ENCODE measurements at places on chromosomes 7 and 10. TPM values are rescaled to one million over a fixed set of nuclear protein-coding genes. Genes with fewer than 3 reads are reported as not detected.
A peak's percentile ranks its signal among the peaks of the same experiment; 100 is the strongest.

Gene CLDN4
- 342 TPM for total RNA-seq

Gene CPA4
- total RNA-seq, result 1.1 TPM

Gene C10orf62
- total RNA-seq, result 1.6 TPM

Gene GCK
- total RNA-seq, result 0.25 TPM

GRCh38 chr10:3294919-3295581 lies 122.5 kb upstream of the PITRM1 start:
- no peak for DNase-seq

DNA sequence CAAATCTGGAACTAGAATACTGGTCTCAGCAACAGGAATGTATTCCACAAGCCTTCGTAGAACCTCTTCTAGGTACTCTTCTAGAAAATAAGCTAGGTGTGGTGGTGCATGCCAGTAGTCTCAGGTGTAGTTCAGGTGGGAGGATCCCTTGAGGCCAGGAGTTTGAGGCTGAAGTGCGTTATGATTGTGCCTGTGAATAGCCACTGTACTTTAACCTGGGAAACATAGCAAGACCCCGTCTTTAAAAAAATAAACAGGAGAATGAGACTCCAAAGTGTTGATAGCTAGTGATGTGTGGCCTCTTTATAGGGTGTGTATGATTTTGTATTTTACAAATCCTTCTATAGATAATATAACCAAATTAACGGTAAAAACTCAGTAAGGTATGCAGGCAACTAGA lies 1.5 kb upstream of the ZNF775 start:
- DNase-seq, result no peak

DNA sequence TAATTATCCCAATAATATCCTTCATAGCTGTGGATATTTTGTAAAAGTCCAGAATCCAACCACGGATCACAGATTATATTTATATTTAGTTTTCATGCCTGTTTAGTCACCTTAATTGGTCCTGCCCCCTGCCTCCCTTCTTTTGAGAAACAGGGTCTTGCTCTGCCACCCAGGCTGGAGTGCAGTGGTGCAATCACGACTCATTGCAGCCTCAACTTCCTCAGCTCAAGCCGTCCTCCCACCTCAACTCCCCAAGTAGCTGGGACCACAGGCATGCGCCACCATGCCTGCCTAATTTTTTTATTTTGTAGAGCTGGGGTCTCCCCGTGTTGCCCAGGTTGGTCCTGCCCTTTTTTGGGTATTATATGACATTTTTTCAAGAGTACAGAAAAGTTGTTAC lies 129.4 kb downstream of the KAT6B start:
- DNase-seq, result no peak

GRCh38 chr7:2617325-2617905 lies 14.4 kb upstream of the TTYH3 start:
- no peak for DNase-seq

GRCh38 chr7:15033039-15033438 lies 130.5 kb upstream of the DGKB start:
- DNase-seq, result no peak

- DNase-seq, result no peak
These were observed 34.4 kb downstream of the FHIP2A start for GRCh38 chr10:114855776-114856543.

GRCh38 chr7:24337180-24337579 lies 53.2 kb downstream of the NPY start:
- no peak for DNase-seq

DNA sequence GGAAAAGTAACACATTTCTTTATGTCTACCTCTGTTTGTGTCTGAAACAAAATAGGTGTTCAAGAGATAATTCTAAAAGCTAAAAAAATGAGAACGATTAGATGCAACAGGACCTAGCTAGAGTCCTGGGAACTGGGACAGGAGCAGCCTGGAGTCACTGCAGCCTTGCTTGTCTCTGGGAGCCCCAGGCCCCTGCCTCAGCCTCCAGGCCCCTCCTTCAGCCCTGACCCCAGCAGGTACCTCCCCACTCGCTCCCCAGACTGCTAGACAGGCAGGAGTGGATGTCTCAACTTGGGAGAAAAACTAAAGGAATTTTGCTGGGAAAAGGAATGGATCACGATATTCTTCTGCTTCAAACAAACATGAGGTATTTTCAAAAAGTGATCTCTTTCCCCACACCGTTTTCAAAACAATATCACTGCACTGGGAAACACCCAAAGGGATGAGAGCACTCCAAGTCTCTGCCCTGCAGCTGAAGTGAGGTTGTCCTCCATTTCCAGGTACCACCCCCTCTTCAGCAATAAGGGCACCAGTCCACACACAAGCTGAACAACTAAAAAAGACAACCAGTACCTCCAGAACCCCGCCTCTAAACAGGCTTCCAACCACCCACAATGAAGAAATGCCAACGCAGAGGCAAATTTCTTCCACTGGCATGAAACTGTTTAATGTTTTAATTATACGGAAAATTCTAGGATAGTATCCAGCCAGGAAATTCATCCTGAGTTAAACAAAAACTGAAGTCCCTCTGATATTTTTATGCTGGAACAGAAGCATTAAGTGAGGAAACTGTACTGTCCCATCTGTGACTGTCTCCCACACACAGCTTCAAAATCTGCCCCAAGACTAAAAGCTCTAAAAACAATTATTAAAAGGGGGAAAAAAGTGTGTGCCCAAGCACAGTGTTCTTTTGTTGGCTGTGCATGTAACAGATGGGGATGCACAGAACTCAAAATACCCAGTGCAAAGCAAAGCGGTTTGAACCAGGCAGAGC lies 47.2 kb downstream of the XPNPEP1 start:
- DNase-seq, result peak; percentile 14

DNA sequence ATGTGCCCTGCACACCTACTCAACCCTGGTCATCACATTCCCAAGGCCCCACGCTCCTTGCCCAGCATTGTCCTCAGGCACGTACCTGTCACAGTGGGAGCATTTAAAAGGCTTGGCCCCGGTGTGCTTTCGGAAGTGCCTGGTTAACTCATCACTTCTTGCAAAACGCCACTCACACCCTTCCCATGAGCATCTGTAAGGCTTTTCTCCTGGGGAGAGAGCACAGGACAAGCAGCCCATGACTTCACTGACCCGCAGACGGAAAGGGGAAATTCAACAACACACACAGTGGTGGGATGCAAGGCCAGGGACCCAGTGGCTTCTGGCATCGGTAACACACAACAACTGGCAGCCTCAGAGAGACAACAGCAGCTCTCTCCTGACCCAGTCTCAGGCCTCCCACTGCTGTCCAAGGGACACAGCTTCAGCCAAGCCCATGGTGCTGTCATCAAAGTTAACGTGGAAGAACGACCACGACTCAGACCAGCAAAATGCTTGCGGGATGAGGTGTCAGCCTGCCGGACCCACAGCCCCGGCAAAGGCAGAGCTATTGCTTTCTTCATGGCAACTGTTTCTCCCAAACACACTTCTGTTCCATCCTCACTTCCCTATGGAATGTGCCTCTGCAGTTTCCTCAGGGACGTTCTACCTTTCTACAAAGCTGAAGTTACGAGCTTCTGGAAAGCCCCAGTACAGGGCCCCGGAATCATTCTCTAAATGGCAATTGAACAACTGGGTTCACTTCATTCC lies 4.8 kb downstream of the KLF6 start:
- no peak for DNase-seq

DNA sequence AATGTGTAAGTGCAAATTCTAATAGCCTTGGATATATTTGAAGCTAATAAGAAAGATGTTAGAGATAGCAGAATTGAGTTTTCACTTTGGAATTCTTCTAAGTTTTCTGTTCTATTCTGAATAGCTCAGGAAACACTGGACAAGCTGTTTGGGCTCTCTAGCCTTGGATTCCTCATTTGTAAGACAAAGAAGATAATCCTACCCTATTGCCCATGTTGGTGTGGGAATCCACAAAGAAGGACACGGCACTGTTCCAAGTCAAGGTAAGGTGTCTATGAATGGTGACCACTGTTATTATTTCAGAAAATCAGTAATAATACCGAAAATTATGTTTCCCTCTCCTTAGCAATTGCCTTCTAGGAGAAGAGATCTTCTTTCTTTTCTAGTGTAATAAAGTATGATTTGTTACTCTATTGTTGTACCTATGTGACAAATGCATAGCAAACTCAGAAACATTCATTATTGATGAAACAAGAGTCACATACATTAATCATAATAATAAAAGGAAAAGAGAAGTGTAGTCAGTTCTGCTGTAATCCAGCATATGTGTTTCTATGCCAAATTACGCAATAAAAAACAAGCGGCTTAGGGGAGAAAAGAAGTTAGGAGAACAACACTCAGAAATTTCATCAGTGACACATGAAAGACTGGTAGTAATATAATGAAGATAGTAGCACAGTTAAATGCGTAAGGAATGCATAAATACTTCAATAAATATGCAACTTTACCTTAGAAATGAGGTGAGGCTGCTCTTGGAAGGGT lies 1012.3 kb upstream of the PHF14 start:
- no peak for DNase-seq

GRCh38 chr7:97018791-97019531 lies 5.7 kb downstream of the DLX5 start:
- no peak for DNase-seq

DNA sequence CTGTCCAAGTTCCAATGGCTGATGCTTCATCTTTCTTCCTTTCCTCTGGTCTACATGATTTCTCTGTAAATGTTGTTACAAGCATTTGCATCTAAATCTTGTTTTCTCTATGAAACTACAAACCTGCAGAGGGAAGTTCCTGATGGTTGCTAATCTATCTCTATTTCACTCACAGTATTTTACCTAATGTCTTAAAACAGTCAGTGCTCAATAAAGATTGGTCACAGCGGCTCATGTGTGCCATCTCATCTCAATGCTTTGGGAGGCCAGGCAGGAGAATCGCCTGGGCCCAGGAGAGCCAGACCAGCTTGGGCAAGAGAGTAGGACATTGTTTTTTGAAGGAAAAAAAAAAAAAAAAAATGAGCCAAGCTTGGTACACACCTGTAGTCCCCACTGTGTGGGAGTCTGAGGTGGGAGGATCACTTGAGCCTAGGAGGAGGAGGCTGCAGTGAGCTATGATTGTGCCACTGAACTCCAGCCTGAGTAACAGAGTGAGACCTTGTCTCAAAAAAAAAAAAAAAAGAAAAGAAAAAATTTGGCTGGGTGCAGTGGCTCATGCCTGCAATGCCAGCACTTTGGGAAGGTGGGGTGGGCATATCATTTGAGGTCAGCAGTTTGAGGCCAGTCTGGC lies 71.3 kb upstream of the ARMC3 start:
- DNase-seq, result no peak

- no peak for DNase-seq
These were observed 23.4 kb downstream of the ARHGEF5 start for GRCh38 chr7:144378651-144379050.

DNA sequence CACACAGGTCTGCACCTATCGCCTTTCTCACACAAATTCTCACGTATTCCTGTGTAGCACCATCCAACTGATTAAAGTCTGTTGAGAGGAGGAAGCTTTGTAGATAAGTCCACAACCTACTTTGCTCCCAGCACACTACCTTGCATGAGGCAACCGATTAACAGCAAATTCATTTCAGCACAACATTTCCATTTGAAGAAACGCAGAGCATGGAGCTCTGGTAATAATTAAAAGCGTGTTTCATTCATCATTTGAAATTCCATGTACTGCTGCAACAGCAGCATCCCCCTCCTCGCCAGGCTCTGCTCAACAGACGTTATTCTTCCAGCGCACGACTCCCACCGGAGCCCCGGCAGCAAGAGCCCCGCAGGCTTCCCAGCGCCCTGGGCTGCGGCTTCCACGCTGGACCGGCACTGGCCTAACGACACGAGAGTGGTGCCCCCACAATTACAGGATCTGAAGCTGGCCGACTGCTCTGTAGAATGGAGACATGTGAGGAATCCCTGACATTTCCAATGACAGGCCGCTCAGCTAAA lies 118.8 kb downstream of the DIP2C start:
- no peak for DNase-seq

DNA sequence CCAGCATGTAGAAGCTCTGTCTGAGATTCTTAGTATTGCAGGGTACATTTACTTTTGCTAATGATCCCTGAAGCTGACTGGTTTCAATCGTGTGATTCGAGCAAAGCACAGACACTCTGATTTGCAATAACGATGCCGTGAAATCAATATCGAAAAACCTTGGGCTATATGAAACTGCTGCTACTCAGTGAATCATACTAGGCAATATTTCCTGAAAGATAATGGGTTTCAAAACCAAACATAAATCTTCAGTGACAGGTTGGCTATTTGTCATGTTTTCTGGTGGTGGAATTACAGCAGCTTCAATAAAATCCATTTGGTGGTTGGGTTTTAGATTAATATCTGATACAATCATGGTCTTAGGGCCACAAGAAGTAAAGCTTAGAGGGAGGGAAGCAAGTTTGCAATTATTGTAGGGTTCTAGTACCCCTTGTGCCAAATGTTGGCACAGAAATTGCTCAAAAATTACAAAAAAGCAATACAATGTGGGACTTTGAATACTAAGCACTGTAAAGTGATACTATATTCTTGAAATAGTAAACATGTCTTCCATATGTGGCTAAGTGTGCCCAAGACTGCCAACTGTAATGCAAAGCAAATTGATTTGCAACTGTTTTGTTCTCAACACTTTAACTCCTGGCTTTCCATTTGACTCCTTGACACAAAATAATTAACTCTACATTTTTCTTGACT lies 112.4 kb upstream of the JAZF1 start:
- no peak for DNase-seq

GRCh38 chr10:29078919-29079318 lies 210.0 kb upstream of the LYZL1 start:
- no peak for DNase-seq

DNA sequence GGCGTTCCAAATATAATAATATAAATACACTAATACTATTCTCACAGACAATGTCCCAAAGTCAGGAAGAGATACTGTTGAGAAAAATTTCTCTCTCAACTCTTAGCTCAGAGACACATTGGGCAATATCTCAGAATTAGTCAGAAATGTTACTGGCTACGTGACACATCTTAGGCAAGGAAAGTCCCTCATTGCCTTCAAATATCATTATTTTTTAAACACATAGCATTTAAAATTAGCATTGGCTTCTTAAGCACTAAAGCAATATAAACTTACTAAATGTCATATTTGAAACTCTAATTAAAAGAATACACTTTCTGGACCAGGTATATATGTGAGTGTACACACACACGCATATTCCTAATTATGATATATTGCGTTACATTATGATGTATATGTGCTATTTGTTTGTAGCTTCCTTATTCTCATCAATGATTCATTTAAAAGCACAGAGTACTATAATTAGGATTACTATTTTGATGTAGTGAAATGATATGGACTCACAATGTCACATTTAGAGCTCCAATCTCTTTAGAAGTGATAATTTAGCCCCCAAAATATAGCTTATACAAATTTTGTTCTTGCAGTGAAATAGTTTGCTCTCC lies 255.8 kb downstream of the TWIST1 start:
- DNase-seq, result no peak

- DNase-seq, result peak; percentile 84
These were observed 179.2 kb upstream of the MBL2 start for GRCh38 chr10:52951824-52952223.

- DNase-seq, result no peak
These were observed 49.8 kb downstream of the STK32C start for GRCh38 chr10:132257907-132258306.

DNA sequence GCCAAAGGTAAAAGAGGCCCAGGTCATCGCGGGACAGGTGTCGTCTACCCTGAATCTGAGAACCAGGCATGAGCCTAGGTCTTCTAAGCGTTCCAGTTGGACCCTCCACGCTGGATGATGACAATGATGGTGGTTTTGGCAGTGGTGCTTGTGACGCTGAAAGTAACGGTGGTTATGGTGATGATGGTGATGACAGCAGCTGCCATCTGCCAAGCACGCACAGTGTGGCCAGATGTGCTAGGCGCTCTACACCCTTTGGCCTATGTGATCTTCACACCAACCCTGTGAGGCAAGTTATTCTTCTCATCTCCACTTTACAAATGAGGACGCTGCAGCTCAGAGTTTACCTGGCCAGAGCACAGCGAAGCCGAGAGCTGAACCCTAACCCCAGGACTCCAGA lies 93.9 kb downstream of the FAM53B start:
- no peak for DNase-seq

All from kidney (tissue), 22 donors.